Hippocampal formation (tissue), 2 donors: ENCODE measurements at places on chromosomes 11 and 22.

DNA sequence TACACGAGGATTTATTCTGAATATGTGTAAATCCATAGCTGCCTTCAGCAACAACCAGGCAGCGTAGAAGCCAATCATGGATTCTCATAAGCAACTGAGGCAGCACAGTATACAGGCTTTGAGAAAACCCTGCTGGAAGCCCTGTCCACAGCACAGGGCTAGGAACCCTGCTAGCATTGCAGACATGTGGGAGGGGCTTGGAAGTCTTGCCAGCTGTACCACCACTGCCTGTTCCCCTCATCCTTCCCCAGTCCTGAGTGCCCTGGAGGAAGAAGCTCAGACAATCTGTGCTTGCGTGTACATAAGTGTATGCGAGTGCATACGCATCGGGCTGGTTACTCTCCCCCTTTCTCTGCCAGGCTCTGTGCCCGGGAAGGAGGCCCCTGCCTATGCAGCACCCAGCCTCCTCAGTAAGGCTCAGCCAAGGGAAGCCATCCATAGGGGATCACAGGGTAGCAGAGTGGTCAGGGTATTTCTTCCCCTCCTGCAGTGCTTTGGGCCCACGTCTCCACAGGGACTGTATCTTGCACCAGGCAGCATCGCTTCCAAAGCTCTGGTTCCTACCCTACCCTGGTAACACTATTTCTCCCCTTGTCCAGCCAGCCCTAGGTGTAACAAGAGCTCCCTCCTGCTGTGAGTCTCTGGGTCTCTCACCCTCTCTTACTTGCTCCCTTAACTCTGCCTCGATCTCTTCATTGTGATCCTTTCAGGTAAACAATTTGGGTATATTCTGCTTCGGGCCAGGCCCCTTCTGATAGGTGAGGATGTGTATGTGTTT is 90.5 kb downstream of the GALNT18 start:
- DNase-seq: no peak

GRCh38 chr11:6742260-6742659 is 29.5 kb downstream of the OR2AG2 start:
- DNase-seq: no peak

DNA sequence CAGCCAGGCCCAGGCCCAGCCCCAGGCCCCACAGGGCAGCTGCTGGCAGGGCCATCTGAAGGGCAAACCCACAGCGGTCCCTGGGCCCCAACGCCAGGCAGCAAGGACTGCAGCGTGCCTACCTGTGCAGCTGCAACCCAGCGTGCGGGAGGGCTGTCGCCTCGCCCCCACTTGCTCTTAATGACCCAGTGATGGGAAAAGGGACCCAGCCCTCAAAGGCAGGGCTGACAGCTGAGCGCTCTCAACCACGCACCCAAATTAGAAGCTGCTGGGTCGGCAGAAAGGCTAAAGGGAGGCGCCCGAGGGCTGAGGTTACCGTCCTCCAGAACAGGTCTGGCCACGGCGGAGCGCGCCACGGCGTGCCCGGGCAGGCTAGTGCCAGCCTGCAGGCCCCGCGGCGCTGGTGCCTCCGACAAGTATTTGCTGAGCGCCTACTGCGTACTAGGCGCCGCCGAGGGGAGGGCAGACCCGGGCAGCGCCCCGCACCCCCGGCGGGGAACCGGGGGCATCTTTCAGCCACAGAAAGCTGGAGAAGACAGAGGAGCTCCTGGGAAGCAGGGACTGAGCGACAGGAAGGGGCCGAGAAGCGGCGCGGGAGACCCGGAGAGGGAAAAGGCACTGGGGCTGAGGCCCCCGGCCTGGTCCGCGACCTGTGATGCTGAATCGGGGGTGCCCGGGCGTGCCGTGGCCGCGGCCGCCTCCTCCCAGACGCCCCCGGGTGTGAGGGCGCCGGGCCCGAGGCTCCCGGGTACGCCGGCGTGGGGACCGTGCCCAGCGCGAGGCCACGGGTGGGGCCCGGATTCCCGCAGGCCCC is 773 bp downstream of the HRAS start:
- no peak for DNase-seq

DNA sequence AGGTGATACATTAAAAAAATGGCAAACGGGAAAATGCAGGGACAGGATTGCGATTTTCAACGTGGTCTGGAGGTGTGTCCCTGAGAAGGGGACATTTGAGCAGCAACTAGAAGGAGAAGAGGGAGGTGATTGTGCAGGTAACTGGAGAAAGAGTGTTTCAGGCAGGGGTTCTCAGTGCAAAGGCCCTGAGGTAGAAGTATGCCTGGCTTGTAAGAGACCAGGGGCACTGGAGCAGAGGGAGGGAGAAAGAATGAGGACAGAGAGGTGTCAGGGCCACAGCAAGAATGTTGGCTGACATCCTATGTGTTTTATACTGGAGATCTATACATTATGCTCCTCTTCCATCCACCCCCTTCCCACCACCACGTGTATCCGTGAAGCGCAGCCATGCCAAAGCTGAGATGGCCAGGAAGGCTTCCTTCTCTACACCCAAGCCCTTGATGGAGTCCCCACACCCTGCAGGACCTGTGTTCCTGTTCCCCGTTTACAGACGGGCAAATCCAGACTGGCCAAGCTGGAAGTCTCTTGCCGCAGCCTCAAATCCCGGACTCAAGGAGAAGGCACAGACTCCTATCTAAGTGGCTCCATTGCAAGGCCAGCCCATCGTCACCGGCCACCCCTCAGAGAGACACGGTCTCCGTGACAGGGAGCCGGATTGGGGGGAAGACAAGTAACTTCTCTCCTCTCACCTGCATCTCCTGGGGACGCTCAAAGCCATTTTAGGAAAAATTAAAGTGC is 416.1 kb downstream of the MN1 start:
- DNase-seq: no peak

DNA sequence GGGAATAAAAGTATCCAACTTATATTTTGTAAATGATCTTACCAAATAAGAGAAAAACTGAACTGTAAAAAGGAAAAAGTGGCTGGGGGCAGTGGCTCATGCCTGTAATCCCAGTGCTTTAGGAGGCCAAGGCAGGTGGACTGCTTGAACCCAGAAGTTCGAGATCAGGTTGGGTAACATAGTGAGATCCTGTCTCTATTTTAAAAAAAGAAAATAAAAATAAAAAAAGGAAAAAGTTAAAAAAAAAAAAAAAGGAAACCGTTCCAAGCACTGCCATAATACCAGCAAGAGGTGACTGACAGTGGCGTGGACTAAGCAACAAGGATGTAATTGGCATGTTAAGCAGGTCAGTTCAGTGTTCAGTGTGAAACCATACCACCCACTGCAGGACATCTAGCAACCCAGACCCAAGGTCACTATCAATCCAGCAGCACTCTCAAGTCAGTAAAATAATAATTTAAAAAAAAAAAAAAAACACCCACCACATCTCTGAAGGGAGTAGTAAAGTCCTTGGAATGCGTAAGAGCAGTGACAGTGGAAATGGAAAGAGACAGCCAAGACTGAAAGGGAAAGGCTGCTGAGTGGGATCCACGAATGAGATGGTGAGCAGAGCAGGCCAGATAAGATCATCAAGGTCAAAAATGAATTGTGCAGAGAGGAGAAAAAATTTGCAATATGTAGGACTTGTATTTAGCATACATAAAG is 43.6 kb downstream of the MAPK1 start:
- DNase-seq: no peak

GRCh38 chr22:34501366-34501965 is 564.5 kb upstream of the ISX start:
- no peak for DNase-seq

DNA sequence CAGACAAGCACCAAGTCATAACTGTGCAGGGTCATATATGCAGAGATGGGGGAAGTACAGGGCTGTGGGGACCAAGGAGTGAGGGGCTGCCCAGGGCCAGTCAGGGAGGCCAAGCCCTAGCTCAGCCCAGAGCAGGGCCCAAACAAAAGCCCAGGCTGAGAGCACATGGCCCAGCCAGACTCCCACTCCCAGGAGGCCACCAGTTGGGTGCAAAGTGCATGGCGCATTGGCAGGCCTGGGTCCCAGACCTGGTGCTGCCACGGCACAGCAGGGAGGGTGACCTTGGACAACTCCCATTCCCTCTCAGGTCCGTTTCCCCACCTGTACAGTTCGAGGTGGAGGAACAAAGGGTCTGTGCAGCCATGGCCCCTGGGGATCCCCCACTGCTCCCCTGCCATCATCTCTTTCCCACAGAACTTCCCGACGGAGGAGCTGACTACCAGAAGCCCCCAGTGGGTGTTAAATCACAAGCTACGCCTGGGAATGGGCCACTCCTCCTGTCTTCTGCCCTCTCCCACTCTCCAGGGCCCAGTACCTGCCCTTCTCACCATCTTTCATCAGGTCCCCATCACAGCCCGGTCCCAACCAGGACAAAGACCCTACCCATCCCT is 608 bp downstream of the NIPSNAP1 start:
- DNase-seq: no peak

DNA sequence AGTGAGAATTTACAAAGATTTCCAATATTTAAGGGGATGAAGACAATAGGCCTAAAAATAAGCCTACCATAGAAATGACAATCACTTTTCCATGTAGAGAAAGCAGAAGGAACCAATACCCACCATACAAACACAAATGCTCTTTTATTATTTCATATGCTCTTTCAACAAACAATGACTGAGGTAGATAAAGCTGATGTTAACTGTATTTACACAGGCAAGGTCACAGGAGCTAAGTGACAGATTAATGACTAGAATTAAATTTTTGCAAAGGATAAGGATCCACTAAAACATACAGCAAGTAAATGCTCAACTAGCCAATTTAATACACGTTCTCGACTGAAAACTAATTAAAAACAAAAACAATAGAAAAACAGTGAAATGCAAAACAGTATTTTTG is 34.2 kb downstream of the PICALM start:
- DNase-seq: no peak

DNA sequence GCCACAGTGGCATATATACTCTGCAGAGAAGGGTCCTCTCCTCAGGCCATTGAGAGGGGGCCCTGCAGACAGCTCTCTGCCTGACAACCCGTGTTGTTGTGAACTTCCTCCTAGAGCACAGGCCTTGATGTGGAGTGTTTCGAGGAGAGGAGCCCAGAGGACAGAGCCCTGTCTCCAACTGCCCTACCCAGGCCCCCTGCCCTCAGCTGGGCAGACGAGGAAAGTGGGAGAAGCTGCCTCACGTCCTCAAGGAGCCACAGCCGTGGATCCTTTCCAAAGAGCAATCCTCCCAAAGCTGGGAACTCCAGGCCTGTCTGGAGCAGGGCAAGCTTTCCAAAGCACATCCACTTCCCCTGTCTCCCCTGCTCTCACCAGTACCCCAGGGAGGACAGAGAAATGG is 10.7 kb downstream of the LMO1 start:
- no peak for DNase-seq

DNA sequence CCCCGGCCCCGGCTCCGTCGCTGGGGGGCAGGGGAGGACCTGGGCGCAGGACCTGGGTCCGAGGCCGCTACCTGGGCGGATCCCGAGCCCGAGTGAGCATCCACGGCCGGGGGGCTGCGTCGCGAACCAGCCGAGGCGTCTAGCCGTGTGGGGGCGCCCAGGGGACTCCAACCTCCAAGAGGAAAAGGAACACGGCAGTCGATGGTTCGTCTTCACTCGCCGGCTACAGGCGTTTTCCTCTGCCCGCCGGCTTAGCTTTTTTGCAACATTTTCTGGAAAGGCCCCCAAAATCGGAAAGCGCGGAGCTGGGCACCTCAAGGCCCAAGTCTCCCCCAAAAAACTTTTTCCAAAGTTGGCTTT is 666 bp downstream of the PDGFB start:
- no peak for DNase-seq

GRCh38 chr11:10762185-10762584 is 11.1 kb downstream of the CTR9 start:
- DNase-seq: no peak

GRCh38 chr11:119166368-119167076 is 2.0 kb upstream of the NLRX1 start:
- no peak for DNase-seq

DNA sequence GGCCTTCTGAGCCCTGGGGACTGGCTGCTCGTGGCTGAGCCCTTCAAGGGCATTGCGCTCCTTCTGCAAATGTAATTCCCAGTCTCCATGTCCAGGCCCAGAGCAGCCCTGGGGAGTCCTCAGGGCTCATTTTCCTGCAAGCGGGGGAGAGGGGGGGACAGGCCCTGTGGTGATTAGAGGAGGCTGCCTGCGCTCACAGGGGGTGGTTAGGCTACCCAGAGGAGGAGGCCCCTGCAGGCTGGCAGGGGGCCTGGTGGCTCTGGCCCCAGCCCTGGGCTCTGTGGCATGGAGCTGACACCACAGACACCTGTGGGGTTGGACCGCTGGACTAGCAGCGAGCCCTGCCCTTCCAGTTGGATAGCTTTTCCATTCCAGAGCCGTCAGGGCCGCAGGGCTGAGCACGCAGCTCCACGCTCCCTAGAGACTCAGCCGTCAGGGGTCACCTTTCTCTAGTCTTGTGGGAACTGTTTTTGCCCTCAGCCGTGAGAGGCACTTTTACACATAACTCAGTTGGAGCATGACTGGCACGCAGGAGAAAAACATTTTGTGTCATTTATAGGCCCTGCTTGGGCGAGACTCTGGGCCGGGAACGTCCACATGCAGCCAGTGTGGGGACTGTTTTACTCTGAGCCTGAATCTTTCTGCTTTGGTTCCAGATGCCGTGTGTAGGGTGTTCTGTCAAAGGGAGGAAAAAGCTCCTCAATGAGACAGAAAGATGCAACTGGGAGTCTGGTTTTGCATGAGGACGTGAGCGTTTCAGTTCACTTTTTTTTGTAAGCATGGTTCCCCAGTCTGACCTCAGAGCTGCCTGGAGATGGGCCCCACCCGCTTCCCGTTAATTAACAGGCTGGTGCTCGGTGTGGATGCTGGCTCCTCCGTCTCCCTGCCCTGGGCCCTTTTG is 58.1 kb downstream of the LRP5 start:
- DNase-seq: no peak

DNA sequence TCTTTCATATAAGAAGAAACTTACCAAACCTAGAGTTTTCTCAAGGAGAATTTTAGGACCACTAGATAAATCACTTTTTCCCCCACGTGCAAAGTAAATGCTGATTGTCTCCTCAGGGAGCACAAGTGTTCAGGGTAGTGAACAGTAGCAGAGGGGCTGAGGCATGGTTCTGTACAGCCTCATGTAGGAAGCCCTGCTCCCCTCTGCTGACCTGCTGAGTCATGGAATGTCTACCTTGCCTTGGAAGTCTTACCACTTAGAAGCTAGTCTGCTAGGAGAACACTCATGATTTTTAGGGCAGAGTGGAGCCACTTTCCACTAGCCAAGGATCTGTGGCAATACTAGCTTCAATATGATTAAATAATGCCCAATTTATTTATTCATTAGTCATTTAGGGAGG is 2120.6 kb upstream of the RAG2 start:
- DNase-seq: no peak

DNA sequence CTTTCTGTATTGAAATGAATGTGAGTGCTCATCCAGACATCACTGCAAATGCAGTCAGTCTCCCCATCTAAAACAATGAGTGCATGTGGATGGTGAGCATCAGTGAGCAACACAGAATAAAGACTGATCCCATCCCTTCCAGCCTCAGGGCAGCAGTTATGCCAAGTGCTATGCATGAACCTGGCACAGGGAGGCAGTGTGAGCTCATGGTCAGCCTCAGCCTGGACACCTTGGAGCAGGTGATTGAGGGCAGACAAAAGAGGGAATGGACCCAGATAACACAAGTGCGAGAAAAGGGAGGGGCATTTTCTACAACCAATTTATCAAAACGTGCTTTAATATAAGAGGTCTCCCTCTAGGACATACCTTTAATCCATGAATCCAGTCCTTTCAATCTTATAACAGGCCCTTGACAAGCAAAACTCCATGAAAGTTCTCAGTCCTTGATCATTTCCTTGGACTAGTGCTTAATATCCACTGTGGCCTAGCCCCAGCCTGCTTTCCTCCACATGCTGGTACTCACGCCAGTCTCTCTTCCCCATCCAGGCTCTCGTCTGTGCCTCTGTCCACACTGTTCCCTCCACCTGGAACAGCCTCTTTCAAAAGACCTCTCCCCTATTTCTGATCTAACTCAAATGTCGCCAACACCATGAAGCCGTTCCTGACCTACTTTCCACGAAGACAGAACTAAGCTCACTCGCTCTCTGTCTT is 50.5 kb upstream of the LRRC55 start:
- no peak for DNase-seq
